ENCODE measurements at places on chromosomes 6 and 20. TPM values are rescaled to one million over a fixed set of nuclear protein-coding genes. Genes with fewer than 3 reads are reported as not detected.

Gene PEX3
- total RNA-seq, result 18.2 TPM

Gene CST4
- total RNA-seq, result not detected

Gene IL17A
- not detected for total RNA-seq

Gene SASH1
- 103 TPM for total RNA-seq

Gene MYLK4
- 0.85 TPM for total RNA-seq

Gene CST2
- total RNA-seq, result not detected

Gene ETV7
- total RNA-seq, result 1.8 TPM

Gene NHSL1
- 18.5 TPM for total RNA-seq

Gene PTGIS
- total RNA-seq, result 6.3 TPM

Gene GOPC
- 52.9 TPM for total RNA-seq

Gene C6orf132
- 2.6 TPM for total RNA-seq

Gene ZNF391
- total RNA-seq, result 0.49 TPM

Gene FOXC1
- 2.3 TPM for total RNA-seq

Gene SLC17A3
- not detected for total RNA-seq

Gene MLN
- total RNA-seq, result not detected

Gene TSPO2
- not detected for total RNA-seq

Gene WFDC9
- not detected for total RNA-seq

Gene RAET1E
- not detected for total RNA-seq

Gene HLA-DQA1
- total RNA-seq, result not detected

Gene RNF217
- total RNA-seq, result 32.2 TPM

Gene STX11
- total RNA-seq, result 3.2 TPM

Gene OVOL2
- not detected for total RNA-seq

Gene UNC5CL
- 0.12 TPM for total RNA-seq

Gene XKR7
- total RNA-seq, result not detected

Gene GRM4
- total RNA-seq, result not detected

Gene CYP24A1
- not detected for total RNA-seq

Gene TULP1
- total RNA-seq, result not detected

Gene SRMS
- not detected for total RNA-seq

Gene HLA-F
- 13.7 TPM for total RNA-seq

Gene TRDN
- total RNA-seq, result not detected

Gene CGA
- total RNA-seq, result not detected

Gene RIPPLY2
- 0.97 TPM for total RNA-seq

Gene ULBP3
- 18.0 TPM for total RNA-seq

Gene TAF8
- 15.3 TPM for total RNA-seq

Gene SLC22A3
- total RNA-seq, result 0.16 TPM

Gene SLC12A5
- not detected for total RNA-seq

Gene KIFC1
- total RNA-seq, result 2.9 TPM

Gene GABRR1
- total RNA-seq, result not detected

Gene SYCP2L
- total RNA-seq, result 0.16 TPM

Gene TRIM15
- total RNA-seq, result not detected
